ENCODE measurements at places on chromosomes 3 and 15.

- no peak for DNase-seq
Observed at GRCh38 chr15:75069301-75069925, 46.0 kb downstream of the PPCDC start.

DNA sequence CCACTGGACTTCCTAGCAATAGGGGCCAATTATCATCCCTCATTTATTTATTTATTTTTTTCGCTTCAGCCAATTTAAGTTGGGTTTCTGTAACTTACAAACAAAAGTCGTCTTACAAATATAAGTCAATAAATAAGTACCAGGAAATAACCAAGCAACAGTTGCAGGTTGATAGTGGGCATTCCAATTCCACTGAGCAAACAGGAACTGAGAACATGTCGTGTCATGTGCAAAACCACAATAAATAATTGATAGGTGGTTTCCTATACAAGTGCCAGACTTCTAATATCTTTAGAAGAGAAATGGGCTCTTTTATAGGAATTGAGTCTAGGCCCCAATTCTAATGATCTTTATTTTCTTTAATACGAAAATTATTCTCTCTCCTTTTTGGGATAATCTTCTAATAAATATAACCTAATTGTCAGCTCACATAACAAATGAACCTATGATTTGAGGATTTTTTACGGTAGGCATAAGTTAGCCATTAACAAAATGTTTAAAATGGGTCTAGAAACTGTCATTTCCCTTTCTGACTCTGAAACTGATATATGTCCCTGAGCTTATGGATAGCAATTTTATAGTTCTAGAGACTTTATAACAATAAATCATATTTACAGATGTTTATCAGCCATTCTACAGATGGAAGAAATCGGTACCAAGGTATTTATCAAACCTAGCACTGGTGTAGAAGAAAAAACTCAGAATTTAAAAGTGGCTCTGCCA lies 571.8 kb downstream of the FOXP1 start:
- DNase-seq, result no peak

- no peak for DNase-seq
Observed at GRCh38 chr3:56222866-56223265, 245.4 kb downstream of the ERC2 start.

GRCh38 chr3:86451749-86452148 lies 539.2 kb downstream of the VGLL3 start:
- no peak for DNase-seq

GRCh38 chr3:69425249-69425648 lies 39.4 kb upstream of the FRMD4B start:
- no peak for DNase-seq

Data from AG04449 (cell line).